ENCODE measurements at places on chromosomes 3 and 15.

GRCh38 chr15:94395640-94396039 is 164.3 kb downstream of the MCTP2 start:
- no peak for DNase-seq

DNA sequence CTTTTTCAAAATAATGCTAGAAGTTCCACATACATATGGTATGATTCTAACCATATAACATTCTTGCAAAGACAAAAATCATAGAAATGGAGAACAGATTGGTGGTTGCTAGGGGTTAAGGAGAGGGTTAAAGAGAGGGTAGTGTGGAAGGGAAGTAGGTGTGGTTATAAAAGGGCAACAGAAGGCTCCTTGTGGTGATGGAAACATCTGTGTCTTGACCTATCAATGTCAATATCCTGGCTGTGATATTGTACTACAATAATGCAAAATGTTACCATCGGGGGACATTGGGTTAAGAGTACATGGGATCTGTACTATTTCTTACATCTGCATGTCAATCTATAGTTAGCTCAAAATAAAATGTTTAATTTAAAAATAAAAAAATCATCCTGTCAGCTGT is 67.8 kb upstream of the FSIP1 start:
- DNase-seq, result no peak

GRCh38 chr3:176562331-176562730 is 635.0 kb downstream of the TBL1XR1 start:
- no peak for DNase-seq

- DNase-seq, result no peak
Observed at GRCh38 chr3:48685293-48685602, 467 bp downstream of the NCKIPSD start.

DNA sequence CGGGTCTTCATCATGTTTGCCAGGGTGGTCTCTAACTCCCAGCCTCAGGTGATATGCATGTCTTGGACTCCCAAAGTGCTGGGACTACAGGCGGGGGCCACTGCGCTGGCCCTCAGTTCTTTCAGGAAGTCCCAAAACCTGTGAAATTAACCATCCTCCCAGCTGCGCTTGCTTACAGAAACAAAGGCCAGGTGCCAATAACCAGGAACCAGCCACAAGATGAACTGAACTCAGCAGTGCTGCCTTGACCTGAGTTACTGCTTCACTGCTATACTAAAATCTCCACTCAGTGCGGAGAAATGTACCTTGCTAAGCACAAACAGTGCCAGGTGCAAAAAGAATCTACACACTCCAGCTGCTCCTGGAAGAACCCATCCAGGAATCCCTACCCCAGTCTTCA is 3.9 kb upstream of the GCHFR start:
- no peak for DNase-seq

DNA sequence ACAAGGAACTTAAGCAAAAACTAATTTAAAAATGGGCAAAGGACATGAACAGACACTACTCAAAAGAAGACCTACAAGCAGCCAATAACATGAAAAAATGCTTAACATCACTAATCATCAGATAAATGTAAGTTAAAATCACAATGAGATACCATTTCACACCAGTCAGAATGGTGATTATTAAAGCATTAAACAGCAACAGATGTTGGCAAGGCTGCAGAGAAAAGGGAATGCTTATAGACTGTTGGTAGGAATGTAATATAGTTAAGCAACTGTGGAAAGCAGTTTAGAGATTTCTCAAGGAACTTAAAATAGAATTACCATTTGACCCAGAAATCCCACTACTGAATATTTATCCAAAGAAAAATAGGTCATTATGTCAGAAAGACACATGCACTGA is 482.2 kb downstream of the SQOR start:
- DNase-seq, result no peak

- no peak for DNase-seq
Observed at GRCh38 chr15:49255966-49256759, 86.1 kb downstream of the GALK2 start.

Measured in substantia nigra (tissue), 51 donors.